ENCODE measurements at places on chromosomes 3 and 15.

GRCh38 chr15:32739522-32740063 lies 21.8 kb downstream of the GREM1 start:
- DNase-seq, result no peak

DNA sequence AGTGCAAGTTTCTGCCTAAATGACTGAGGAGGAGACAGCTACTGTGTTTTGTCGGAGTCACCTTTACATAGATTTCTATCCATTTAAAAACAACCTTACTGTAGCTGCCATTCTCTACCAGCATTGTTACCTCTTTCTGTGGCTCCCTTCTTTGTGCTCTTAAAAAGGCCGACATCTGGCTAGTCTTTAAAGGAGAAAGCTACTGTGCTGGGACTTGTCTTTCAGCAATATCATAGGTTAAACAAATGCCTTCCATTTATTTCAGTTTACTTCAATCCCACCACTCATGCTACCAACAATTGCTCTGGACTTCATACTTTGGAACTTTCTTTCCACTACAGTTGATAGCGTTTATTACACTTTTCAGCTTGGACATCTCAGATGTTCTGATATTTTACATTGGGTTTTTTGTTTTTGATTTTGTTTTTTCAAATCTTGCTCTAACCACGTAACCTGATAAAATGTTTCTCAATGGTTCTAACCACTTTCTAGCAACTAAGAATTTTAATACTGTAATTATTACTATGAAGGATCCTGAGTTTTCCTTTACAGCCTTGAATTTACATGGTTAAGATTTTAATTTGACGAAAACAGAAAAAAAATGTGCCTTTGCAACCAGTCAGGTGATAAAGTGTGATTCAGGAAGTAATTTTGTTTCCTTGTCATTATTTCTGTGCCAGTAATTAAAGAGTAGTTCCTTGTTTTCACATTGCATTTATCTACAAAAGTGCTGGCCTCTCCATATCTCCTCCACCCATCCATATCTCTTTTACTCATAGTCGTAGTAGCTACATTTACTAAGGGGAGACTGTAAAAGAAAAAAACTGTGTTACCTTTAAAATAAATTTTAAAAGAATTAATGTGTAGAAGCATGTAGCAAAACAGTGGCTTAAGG lies 1.3 kb upstream of the CBLB start:
- DNase-seq, result no peak

DNA sequence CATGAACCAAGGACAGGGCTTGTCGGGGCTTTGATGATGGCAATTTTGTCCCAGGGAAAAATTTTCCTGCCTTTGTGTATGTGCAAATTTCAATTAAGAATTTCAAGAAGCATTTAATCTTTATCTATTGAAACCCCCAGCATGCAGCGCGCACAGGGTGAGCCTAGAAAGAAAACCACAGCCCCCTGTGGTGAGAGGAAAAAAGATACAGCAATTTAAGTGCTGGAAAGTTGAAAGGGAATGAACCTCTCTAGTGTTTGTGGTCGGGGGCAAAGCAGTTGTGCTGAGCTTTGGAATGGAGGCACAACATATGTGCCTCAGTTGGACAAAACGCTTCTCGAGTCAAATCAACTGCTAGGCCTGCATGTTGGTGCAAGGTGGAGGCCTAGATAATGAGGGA lies 111.8 kb upstream of the C15orf61 start:
- peak; percentile 21 for DNase-seq

DNA sequence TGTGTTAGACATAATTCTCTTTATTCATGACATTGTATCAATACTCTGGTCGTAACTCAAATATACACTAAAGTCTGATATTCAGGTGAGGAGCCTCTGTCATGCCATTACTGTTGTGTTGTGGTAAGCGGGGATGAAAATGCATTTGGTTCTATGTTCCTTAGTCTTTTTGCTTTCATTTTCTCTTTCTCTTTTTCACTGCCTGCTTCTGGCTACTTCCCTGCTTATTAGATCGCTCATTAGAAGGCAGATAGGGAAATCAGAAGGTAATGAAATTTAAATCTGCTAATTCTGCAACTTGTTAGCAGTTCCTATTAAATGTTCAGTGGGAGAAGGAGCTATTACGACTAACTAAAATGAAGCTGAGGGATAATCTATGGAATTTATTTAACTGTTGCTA lies 345.0 kb downstream of the GRM7 start:
- no peak for DNase-seq

Measured in HEK293T (cell line).